ENCODE measurements at places on chromosomes 3 and 15.
A peak's percentile ranks its signal among the peaks of the same experiment; 100 is the strongest.

GRCh38 chr3:28667646-28668621, 319.3 kb upstream of the AZI2 start:
- DNase-seq: peak; percentile 8

- DNase-seq: no peak
These were observed 51.2 kb downstream of the WNT7A start for GRCh38 chr3:13828501-13829265.

DNA sequence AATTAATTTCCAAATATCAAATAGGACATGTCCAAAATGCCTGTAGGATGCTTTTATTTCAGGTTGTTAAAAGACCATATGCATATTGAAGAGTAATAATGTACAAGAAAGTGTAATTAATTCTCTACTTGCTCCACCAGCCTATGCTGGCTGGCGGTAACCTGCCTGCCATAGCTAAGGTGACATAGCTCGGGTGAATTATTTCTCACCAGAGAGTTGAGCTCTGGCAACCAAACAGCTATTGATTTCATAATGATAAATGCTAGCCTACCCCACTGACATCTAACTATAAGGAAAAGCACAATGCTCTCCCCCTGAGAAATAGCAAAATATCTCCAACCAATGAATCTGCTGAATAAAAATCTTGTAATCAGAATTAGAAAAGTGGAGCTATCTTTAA, 48.9 kb downstream of the GADL1 start:
- no peak for DNase-seq

- DNase-seq: no peak
These were observed 9.3 kb downstream of the PARL start for GRCh38 chr3:183875411-183875810.

GRCh38 chr15:76070192-76070591, 10.4 kb downstream of the TMEM266 start:
- DNase-seq: no peak

DNA sequence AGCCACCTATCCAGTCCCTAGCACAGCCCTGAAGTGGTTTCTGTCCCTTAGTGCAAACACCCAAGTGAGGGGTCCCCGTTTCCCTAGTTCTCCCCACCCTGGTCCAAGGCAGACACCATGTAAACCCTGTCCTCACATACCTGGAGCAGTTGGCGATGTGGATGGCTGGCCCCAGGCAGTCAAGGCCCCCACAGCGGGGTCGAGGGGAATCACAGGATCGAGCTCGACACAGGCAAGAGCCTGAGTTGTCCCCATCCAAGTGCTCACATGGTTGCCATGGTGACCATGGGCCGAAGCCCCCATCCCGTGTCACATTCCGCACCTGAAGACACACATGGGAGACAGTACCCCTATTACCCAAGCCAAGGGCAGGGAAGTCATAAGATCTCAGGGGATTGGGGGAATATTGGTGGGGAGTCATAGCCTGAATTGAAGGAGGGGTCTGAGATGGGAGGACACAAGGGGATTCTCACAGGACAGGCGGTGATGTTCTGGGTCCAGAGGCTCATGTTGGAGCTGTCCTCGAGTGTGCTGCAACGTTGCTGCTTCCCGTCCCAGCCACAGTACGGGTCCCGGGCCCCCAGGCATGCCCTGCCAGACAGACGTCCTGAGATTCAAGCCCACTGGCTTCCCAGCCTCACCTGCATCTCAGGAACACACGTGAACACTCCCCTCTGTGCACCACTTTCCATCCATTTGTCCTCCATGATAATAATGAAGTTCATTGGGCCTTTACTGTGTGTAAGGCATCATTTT, 112.1 kb downstream of the SEMA5B start:
- DNase-seq: no peak

- DNase-seq: no peak
These were observed 67.8 kb downstream of the THRB start for GRCh38 chr3:24426896-24427295.

GRCh38 chr3:12791430-12791829, 5.0 kb upstream of the CAND2 start:
- DNase-seq: no peak

GRCh38 chr15:45425135-45425534, 46.8 kb upstream of the GATM start:
- DNase-seq: no peak

DNA sequence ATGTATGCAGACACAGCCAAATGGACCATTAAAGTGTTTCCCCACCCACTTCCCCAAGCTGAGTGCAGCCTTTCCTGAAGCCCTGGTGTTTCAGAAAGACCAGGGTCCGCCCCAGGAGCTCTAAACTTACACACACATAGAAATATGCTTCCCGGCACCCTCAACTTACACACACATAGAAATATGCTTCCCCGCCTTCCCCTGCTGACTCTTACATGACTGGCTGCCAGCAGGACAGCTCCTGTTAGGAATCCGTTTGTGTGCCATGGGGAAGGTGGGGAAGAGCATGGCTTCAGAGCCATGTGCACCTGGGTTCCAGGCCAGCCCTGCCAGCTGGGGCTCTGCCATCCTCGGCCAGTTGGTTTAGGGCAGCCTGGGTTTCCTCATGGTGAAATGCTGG, 3.6 kb downstream of the CLEC3B start:
- DNase-seq: no peak

DNA sequence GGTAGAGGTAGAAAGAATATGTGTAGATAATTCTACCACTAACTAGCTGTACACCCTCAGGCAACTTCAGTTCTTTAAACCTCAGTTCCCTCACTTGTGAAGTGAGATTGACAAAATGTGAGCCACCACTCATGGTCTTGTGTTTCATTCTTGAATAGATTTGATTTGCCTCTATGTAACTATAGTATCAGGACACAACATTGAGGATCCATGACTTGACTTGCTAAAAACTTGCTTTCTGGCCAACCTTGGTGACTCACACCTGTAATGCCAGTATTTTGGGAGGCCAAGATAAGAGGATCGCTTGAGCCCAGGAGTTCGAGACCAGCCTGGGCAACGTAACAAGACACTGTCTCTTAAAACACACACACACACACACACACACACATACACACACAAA, 115.8 kb upstream of the FLNB start:
- DNase-seq: no peak

- no peak for DNase-seq
These were observed 289.1 kb upstream of the DNAJC19 start for GRCh38 chr3:181278468-181279238.

GRCh38 chr3:100125161-100125938, 11.0 kb upstream of the FILIP1L start:
- DNase-seq: no peak

GRCh38 chr3:128496019-128496601, 3.1 kb upstream of the GATA2 start:
- no peak for DNase-seq

DNA sequence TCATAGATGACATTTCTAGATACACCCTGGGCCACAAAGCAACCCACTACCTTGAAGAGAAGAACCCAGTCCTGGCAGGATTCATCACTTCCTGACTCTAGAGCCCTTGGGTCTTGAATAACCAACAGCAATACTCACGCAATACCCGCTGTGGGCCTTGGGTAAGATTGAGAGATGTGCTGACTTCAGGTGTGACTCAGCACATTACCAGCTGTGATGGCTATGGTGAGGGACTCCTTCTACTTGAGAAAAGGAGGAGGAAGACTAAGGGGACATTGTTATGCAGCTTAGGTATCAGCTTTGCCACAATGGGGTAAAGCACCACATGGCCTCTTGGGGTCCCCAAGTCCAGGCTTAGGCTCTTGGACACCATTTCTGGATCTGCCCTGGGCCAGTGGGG, 14.9 kb downstream of the C3orf33 start:
- DNase-seq: no peak

DNA sequence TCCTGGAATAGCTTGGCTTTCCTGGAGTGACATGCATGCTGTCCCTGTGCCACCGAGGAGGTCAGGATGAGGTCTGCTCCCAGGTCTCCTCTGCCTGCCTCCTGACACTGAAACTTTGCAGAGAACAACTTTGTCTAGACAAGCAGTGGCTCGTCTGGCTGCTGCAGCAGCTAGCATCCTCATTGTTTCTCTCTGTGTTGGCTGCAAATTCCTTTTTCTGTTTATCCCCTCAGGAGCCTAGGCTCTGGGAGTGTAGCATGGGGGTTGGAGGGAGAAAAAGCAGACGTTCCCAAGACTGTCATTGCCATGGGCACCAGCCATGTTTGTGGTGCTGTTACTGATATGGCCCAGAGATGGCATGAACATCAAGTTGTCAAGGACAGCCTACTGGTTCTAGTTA, 208.7 kb upstream of the LRIG1 start:
- no peak for DNase-seq

- no peak for DNase-seq
These were observed 227.0 kb downstream of the CPNE4 start for GRCh38 chr3:131807822-131808221.

DNA sequence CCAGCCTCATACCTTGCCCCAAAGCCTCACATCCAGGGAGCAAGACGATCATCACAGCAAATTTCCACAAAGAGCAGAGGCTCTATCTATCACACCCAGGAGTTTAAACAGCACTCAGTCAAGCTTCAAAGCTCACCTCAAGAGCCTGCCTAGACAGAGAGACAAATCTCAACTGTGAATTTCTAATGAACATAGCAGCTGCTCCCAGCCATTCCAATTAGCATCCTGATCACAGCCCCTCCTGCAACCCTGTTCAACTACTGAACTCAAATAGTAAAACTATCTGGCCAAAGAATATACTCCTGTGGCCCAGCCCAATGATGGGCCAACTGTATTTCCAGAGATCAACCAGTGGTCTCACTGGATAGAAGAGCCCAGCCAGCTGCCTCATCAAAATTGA, 269.8 kb downstream of the CTNNB1 start:
- no peak for DNase-seq

GRCh38 chr15:101137312-101137940, 114.4 kb downstream of the CHSY1 start:
- no peak for DNase-seq

- DNase-seq: no peak
These were observed 9.1 kb downstream of the PLXND1 start for GRCh38 chr3:129597087-129597999.

DNA sequence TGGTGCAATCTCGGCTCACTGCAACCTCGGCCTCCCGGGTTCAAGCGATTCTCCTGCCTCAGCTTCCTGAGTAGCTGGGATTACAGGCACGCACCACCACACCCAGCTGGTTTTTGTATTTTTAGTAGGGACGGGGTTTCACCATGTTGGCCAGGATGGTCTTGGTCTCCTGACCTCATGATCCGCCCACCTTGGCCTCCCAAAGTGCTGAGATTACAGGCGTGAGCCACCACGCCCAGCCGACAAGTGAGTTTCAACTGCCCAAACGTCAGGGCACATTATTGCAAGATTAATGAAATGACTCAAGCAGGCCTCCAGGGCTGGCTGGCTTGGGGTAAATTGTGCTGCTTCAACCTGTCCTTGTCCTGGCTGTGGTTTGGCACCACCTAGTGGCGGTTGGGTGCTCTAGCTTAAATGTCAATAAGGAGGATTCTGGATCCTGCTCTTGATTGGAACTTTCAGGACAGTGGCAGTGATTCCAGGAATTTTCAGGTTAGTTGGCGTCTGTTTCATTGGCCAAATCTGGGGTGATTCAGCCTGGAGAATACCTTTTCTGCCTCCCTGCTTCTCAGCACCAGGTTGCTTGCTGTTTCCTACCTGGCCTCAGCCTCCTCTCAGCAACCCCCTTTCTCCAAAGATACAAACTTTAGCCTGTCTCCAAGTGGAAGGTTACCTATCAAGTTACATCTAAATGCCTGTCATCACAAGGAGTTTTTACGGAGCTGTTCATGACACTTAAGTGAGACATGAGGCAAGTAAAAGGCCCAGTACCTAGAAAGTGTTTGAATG, 32.4 kb upstream of the SACM1L start:
- DNase-seq: peak; percentile 82

GRCh38 chr3:123611082-123611481, 26.2 kb upstream of the HACD2 start:
- DNase-seq: no peak

GRCh38 chr3:70177881-70178645, 134.4 kb downstream of the MDFIC2 start:
- DNase-seq: no peak

DNA sequence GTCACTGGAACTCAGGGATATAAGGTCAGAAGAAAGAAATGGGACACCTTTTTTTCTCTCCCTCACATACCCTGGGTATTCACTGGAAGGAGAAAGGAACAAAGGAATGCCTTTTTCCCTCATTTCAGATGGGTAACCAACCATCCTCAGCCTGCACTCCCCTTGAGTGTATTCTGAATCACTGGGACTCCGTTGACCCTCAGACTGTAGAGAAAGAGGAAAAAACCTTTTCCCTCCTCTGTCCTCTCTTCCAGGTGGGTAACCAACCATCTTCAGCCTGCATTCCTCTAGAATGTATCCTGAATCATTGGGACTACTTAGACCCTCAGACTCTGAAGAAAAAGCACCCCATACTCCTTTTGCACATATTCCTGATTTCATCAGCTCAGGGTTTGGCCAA, 11.4 kb downstream of the PRR20G start:
- DNase-seq: no peak

DNA sequence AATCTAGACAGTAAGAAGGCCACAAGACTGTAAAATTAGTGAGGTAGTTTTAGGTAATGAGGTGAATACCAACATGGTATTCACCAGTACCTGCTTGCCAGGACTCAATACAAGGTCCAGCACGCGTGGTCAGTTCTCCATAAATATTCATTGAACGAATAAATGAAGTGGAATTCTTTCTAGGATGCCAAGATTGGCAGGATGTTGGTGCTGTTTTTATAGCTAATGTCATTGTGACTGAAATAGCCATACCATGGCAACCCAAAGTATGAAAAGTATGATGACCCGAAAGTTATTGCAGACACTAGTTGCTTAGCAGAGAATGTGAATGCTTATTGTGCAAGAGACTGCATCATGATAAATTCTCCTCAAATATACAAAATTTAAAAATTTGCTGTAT, 307.2 kb downstream of the KCNH8 start:
- DNase-seq: no peak

- DNase-seq: no peak
These were observed 294.1 kb downstream of the NTRK3 start for GRCh38 chr15:87962428-87962827.

- no peak for DNase-seq
These were observed 90.6 kb upstream of the TSC22D2 start for GRCh38 chr3:150317469-150317868.

DNA sequence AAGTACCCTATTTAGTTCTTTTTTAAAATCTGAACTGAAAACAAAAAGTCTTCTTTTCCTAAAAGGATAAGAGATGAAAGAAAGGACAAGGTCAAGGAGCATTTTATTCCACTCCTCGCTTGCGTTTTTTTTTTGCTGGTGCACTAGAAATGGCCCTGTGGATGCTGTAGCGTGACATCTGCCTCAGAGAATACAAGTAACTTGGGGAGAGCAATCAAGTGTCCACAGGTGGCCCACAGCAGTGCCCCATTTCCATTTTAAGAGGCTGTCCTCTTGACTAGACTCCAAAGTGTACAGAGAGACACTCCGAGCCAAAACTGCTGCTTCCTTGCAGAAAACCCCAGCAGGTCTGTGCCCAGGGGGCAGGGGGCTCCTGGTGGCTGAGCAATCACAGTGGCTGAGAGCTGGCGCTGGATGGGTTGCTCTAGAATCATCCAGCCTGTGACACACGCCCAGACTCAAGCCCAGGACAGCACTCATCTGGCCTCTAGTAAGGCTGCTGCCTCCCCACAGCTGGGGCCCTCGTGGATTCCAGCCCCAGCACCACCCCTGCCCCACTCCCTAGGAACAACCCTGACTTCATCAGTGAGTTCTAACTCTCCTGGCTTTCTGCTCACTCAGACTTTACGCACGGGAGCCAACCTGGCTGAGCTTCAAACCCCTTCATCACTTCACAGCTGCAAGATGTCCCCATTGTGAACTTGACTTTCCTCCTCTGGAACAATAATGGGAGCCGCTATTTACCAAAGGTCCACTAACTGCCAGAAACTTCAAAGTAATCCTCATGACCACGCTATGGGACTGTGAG, 71.1 kb upstream of the SPATA12 start:
- no peak for DNase-seq

- DNase-seq: no peak
These were observed 53.7 kb downstream of the THRB start for GRCh38 chr3:24440760-24441464.
